ENCODE measurements at places on chromosomes 12 and 14. TPM values are rescaled to one million over a fixed set of nuclear protein-coding genes. Genes with fewer than 3 reads are reported as not detected.

GRCh38 chr14:53376064-53376463 is 222.9 kb upstream of the DDHD1 start:
- no peak overlapping the region for H3K4me3 ChIP-seq
- H3K27ac ChIP-seq: no peak overlapping the region
- no peak for DNase-seq

GRCh38 chr12:104486363-104486750 is 29.6 kb downstream of the CHST11 start:
- H3K4me1 ChIP-seq: peaks cover 44% of the 10 kb centered on the region
- no peaks in the 10 kb centered on the region for H3K36me3 ChIP-seq
- no peak for DNase-seq
- H3K27ac ChIP-seq: no peak overlapping the region
- H3K27me3 ChIP-seq: no peaks in the 10 kb centered on the region

Gene TMEM229B
- 6.3 TPM for total RNA-seq

Gene SVOP
- total RNA-seq: not detected

GRCh38 chr14:66641861-66642635 is 134.1 kb downstream of the GPHN start:
- H3K27ac ChIP-seq: no peak overlapping the region
- H3K27me3 ChIP-seq: no peaks in the 10 kb centered on the region
- no peak overlapping the region for H3K4me3 ChIP-seq
- no peak for DNase-seq

DNA sequence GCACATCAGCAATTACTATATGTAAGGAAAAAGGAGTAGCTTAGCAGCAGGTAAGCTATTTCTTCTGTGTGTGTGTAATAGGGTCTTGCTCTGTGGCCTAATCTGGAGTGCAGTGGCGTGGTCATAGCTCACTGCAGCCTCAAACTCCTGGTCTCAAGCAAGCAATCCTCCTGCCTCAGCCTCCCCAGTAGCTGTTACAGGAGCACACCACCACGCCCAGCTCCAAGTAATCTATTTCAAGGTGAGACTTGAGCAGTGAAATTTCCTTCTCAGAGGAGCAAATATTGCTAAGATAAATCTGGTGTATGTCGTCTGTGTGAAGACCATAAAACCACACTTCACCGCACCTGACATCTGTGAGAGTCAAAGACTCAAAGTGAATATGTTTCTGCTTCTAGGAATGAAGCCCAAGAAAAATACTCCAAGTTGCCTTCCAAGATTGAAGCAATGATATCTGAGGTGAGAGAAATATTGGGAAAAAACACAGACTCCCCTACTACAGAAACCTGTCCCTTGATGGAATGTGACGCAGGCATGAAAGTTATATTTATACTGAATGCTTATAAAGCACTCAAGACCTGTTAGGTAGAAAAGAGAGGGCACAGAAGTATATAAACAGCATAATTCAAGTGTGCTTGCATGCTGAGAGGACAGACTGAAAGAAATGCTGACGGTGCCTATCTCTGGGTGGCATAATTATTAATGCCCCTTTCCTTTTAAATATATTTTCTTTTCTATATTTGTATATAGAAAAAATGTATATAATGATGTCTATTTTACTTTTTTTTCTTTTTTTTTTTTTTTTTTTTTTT is 2.5 kb upstream of the SELPLG start:
- no peak overlapping the region for H3K4me3 ChIP-seq
- no peak for DNase-seq
- peak overlapping the region; percentile 86 for H3K27ac ChIP-seq

DNA sequence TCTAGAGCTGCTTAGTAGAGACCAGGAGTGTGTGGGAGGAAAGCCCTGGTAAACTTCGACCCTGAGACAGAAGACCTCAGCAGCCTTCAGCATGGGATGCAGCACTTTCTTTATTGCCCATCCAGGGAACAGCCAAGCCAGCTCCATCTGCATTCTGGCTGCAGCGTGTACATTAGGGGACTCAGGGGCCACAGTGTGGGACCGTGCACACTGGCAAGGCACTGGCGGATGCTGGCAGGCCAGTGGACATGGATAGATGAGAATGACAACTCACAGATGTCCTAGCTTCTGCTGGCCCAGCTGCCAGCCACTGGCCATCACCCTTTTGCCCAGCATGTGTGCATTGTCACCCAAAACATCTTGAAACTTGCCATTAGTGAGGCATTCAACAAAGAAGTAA is 12.5 kb downstream of the PLD4 start:
- peaks cover 9% of the 10 kb centered on the region for H3K4me1 ChIP-seq
- no peaks in the 10 kb centered on the region for H3K27me3 ChIP-seq
- H3K27ac ChIP-seq: no peak overlapping the region
- DNase-seq: no peak

- no peaks in the 10 kb centered on the region for H3K4me1 ChIP-seq
- no peaks in the 10 kb centered on the region for H3K36me3 ChIP-seq
- H3K4me3 ChIP-seq: no peak overlapping the region
- no peak for DNase-seq
These were observed 16.3 kb upstream of the MYO1H start for GRCh38 chr12:109331301-109331952.

DNA sequence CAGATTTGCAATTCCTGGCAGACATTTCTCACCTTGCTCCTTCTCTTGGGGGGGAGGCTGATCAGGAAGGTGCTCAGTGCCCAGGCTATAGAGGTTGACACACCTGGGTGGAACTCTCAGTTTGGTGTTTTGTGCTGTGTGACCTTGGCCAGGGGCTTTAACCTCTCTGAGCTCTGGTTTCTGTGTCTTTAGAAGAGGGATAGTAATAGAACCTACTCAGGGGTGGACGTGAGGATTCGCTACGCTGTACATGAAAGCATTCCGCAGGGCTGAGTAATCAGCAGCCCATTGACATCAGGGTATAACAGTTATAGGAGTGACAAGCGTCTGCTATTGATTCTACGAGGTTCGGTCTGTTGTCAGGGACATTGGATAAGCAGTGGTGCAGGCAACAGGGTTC is 98.1 kb downstream of the PHETA1 start:
- no peak for DNase-seq
- H3K4me1 ChIP-seq: no peaks in the 10 kb centered on the region
- no peak overlapping the region for H3K27ac ChIP-seq
- no peaks in the 10 kb centered on the region for H3K27me3 ChIP-seq
- H3K36me3 ChIP-seq: no peaks in the 10 kb centered on the region
- no peak overlapping the region for H3K4me3 ChIP-seq

Gene RNASE4
- 81.2 TPM for total RNA-seq

DNA sequence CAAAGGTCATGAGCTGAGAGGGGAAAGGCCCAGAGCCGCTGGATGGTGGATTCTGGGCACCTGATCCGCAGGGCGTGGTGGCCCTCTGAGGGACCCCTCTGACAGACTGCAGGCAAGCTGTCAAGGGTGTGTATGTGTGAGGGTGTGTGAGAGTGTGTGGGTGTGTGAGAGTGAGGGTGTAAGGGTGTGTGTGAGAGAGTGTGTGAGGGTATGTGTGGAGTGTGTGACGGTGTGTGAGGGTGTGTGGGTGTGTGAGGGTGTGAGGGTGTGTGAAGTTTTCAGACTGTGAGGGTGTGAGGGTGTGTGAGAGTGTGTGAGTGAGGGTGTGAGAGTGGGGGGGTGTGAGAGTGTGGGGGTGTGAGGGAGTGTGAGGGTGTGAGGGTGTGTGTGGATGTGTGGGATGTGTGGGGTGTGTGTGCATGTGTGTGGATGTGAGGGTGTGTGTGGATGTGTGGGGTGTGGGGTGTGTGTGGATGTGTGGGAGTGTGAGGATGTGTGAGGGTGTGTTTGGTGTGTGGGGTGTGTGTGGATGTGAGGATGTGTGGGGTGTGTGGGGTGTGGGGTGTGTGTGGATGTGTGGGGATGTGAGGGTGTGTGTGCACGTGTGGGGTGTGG is 156.7 kb downstream of the TMEM121 start:
- no peak overlapping the region for H3K27ac ChIP-seq
- DNase-seq: no peak
- no peaks in the 10 kb centered on the region for H3K27me3 ChIP-seq
- no peak overlapping the region for H3K4me3 ChIP-seq
- no peaks in the 10 kb centered on the region for H3K36me3 ChIP-seq
- H3K4me1 ChIP-seq: no peaks in the 10 kb centered on the region

DNA sequence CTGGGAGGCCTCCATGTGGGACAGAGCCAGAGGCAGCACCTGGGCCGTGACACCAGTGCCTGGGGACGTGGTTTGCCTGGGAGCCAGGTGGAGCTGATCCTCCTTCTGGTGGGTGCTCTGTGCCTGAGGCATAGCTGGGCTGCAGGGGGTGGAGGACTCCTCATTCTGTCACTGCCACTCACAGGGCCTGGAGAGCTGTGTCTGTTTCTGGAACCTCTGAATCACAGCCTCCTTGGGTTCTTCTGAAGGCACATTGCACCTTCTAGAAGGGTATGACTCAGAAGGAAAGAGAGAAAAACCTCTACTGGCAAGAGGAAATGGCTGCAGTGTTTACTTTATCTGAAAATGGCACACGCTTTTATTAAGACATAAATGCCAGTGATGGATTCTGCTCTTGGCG is 659.8 kb downstream of the VRK1 start:
- H3K36me3 ChIP-seq: no peaks in the 10 kb centered on the region
- no peak overlapping the region for H3K4me3 ChIP-seq
- H3K27me3 ChIP-seq: no peaks in the 10 kb centered on the region
- no peak overlapping the region for H3K27ac ChIP-seq
- DNase-seq: no peak

DNA sequence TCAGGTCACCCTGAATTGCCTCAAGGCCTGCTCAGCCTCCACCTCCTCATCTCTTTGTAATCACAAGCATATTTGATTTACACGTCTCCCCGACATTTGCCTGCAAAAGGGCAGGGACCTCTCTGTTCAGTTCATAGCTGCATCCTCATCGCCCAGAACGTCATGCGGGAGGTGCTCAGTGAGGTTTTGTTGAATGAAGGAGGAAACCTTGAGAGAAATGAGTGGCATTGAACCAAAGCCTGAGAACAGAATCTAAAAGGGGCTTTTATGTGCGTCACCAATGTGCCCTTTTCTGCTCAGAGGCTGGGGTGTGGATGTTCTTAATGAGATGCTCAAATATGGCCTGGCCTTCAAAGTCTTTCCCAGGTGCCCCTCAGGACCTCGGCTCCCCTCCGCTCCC is 50.0 kb upstream of the LHX5 start:
- no peaks in the 10 kb centered on the region for H3K27me3 ChIP-seq
- no peak overlapping the region for H3K27ac ChIP-seq

GRCh38 chr12:109346920-109347319 is 780 bp upstream of the MYO1H start:
- no peak overlapping the region for H3K4me3 ChIP-seq
- DNase-seq: no peak
- no peaks in the 10 kb centered on the region for H3K4me1 ChIP-seq
- H3K36me3 ChIP-seq: no peaks in the 10 kb centered on the region

Gene SAMD15
- 8.8 TPM for total RNA-seq

Gene MIP
- total RNA-seq: not detected

Gene FBLN5
- total RNA-seq: 114 TPM

GRCh38 chr12:19915392-19916195 is 452.7 kb upstream of the PDE3A start:
- no peaks in the 10 kb centered on the region for H3K36me3 ChIP-seq
- no peaks in the 10 kb centered on the region for H3K27me3 ChIP-seq
- DNase-seq: no peak

- H3K27ac ChIP-seq: no peak overlapping the region
- no peak overlapping the region for H3K4me3 ChIP-seq
- no peaks in the 10 kb centered on the region for H3K27me3 ChIP-seq
- H3K36me3 ChIP-seq: no peaks in the 10 kb centered on the region
These were observed 1.5 kb downstream of the SERPINA6 start for GRCh38 chr14:94321421-94322271.

Gene SYNE2
- total RNA-seq: 439 TPM

Gene RBP5
- not detected for total RNA-seq

Gene RIPK3
- 32.9 TPM for total RNA-seq

DNA sequence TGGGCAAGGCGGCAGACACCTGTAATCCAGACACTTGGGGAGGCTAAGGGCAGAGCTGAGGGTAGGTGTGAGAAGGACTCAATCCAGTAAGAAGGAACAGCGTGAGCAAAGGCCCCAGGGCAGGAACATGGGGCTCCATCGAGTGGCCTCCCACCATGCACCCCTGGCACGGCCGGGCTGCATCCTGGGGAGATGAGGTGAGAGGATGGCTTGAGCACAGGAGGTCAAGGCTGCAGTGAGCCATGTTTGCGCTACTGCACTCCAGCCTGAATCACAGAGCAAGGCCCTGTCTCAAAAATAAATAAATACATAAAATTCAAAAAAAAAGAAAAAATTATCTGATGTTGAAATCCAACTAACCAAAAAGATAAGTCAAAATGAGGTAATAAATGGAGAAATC is 58.5 kb downstream of the ARL6IP4 start:
- H3K4me3 ChIP-seq: no peak overlapping the region
- H3K36me3 ChIP-seq: peaks cover 7% of the 10 kb centered on the region
- no peak for DNase-seq
- H3K27me3 ChIP-seq: no peaks in the 10 kb centered on the region
- H3K4me1 ChIP-seq: peaks cover 19% of the 10 kb centered on the region

Data from upper lobe of left lung (tissue), 6 donors.